ENCODE measurements at places on chromosomes 12 and 14.

- no peak for DNase-seq
Measured at GRCh38 chr14:60356906-60357550, 108.0 kb downstream of the PPM1A start.

GRCh38 chr12:2449586-2449985 is 345.2 kb upstream of the FKBP4 start:
- no peak for DNase-seq

DNA sequence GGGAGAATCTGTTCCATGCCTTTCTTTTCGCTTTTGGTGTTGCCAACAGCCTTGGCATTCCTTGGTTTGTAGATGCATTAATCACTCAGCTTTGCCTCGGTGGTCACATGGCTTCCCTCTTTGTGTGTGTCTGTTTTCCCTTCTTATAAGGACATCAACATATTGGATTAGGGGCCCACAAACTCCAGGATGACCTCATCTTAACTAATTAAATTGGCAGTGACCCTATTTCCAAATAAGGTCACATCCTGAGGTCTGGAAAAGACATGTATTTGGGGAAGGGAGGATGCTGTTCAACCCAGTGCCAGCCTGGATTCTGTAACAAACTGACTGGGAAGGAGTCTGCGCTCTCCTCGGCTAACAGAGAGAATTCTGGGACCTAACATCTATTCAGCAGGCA is 365.7 kb upstream of the FKBP4 start:
- no peak for DNase-seq

- DNase-seq, result no peak
Measured at GRCh38 chr12:87679251-87679650, 349.9 kb downstream of the C12orf50 start.

GRCh38 chr12:79515530-79515935 is 175.2 kb downstream of the PAWR start:
- no peak for DNase-seq

GRCh38 chr14:105879503-105879866 is 353.1 kb downstream of the TMEM121 start:
- DNase-seq, result no peak

- DNase-seq, result no peak
Measured at GRCh38 chr14:72483311-72483710, 410.6 kb downstream of the DPF3 start.

- no peak for DNase-seq
Measured at GRCh38 chr12:106721915-106722314, 52.6 kb upstream of the RIC8B start.

DNA sequence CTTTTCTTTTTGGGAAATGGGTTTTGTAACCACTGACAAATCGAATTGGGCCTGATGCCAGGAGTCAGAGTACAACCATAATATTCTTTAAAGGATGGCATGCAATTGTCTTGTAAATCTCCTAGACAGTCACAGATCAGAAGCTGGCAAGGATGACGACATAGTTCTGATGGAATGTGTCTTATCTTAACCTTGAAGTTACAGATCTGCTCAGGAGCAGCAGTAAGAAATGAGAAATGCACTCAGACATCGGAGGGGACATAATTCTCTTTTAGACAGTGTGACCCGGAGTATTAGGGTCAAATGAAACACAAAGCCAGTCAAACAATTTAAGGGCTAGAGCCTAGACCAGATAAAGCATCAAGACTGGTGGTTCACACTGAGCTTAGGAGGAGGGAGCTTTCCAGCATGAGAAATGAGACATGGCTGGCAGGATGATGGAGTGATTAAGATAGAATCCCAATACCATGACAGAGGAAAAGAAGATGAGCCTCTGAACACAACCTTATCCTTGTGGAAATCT is 17.5 kb downstream of the CBX5 start:
- no peak for DNase-seq

- no peak for DNase-seq
Measured at GRCh38 chr14:68663385-68664076, 129.3 kb downstream of the ZFP36L1 start.

DNA sequence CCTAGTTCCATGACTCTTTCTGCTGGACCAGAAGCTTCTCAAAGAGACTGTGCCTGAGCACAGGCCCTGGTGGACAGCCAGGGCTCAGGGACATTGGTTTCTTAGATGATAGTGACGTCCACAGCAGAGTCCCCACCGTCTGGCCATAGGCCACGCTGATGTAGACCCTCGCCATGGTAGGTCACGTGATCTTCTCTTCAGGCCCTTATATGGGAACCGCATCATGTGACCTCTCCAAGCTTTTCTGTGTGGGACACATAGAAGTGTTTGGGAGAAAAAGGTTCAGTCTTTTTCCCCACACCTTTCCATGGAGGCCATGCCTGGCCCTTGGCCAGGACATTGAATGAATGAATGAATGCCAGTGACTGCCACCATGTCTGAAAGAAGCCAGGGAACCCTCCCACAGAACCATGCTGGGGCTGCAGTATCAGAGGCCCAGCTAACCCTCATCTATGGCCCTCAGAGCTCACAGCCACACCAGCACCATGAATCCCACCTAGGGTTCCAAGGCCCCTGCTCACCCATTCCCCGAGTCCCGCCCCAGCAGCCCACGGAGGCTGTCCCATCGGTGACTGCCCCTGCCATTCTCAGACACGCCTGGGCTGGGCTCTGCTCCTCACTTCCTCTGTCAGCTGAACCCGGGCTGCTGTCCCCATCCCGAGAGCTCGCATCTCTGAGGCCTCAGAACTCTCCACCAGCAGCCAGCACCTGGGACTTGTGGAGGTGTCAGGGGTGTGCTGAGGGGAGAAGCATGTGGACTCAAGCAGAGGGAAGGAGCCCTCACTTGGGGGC is 292.1 kb downstream of the ADGRD1 start:
- DNase-seq, result no peak

DNA sequence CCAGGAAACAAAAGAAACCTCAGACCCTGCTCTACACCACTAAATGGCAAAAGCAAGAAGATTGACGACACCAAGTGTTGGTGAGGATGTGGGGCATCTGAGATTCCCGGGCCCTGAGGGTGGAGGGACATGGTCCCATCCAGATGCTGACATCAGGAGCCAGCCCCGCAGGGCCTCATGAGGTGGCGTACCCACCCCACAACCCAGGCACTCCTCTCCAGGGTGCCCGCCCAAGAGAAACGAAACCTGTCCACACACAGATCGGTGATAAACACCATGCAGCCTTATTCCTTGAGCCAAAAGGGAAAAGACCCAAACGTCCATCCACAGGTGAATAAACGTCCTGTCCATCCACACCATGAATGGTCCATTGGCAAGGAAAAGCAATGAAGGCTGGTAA is 54.8 kb upstream of the C14orf180 start:
- no peak for DNase-seq

- DNase-seq, result no peak
Measured at GRCh38 chr14:99774556-99775307, 18.5 kb upstream of the EML1 start.

DNA sequence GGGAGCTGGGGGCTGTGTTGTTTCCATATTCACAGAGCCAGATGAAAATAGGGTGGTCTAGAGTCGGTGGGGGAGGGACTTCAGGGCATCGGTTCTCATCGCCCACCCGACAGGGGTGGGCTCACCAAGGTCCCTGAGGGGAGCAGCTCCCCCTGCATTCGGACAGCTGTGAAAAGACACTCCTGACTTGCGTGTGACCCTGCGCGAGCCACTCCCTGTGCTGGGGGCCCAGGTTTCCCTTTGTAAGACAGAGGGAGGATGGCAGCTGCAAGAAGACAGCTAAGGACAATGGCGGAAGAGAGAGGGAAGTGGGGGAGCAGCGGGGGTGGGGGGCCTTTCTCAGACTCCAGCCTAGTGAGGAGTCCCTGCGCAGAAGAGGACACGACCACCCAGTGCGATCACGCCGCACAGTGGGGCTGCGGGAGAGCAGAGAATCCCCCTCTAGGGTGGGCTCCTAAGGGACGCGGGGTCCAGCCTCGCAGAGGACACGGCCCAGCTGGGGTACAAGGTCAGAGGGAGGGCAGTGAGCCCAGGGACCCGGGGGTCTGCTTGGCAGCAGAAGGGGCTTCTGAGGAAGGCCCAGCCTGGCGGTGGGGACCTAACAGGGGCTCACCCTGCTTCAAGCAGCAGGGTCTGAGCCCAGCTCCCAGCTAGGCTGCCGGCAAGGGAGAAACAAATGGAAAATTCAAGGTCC is 326.9 kb upstream of the DIO3 start:
- no peak for DNase-seq

- DNase-seq, result no peak
Measured at GRCh38 chr12:71810921-71811320, 28.6 kb upstream of the TBC1D15 start.

DNA sequence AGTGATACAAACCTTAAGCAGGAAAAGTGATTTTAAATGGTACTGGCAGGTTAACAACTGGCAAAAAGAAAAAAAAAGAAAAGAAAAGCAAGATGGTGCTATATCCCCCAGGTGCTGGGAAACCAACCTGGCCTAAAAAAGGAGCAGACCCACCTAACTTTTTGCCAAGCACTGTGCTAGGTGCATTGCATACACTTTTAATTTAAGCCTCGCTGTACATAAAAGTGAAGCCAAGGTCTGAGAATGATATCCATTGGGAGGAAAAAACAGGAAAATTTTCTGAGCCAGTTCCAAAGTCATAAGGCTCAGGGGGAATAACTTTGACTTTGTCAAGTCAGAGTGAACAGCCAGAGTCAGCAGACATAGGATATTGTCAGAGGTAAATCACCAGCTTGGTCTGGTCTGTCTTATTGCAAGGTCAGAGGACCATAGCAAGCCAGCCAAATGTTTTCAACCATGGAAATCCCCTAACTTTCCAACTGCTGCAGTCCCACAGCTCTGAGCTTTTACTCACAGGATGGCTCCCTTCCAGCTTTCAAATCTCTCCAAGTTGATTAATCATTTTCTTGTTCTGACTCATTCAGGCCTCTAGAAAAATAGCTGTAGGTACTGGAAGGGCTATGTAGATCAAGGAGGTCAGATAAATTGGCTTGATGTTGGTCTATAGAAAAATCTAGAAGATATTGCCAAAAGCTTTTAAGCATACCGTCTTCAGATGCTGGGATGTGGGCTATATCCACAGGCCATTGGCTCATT is 412.9 kb downstream of the RAD51B start:
- DNase-seq, result no peak

GRCh38 chr12:95829395-95829794 is 29.4 kb upstream of the SNRPF start:
- DNase-seq, result no peak

GRCh38 chr12:131603939-131604795 is 106.7 kb upstream of the SFSWAP start:
- no peak for DNase-seq

GRCh38 chr12:6067152-6067916 is 57.1 kb downstream of the VWF start:
- DNase-seq, result no peak
